ENCODE measurements at places on chromosomes 6 and 20.

DNA sequence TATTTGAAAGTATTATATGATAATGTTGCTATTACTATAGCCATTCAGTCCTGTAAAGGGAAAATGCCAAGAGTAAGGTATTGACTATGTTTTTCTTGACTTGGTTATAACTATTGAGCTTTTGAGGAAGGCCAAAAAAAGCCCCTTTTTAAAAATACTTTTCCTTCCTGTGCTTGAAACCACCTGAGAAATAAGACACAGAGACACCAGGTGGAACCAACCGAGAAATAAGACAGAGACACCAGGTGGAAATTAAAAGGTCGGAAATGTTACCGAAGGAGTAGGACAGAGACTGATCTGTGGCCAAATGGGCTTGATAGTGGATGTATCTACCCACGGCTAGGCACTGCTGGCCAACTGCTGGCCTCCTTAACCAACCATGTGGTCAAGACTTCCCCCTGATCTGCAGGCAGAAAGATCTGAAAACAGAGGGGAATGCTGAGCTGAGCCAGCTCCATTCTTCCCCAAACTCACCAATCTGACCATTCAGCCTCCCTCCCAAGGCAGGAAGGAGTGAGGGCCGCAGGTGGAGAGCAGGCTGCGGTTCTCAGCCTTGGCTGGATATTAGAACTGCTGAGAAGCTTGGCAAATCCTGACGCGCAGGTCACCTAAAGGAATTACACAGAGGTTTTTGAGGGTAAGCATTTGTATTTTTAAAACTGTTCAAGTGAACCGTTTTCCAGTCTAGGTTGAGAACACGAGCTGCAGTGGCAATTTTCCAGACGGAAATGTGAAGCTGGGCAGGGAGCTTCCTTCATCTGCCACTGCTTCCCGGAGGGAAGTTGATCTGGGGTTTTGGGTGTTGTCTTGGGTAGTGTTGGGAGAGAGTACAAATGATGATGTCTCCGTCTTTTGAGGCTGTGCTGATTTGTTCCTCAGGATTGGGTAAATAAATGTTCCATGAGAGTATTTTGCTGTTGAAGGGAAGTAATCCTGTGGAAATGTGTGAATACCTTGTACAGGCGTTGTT, 121.7 kb upstream of the EXOC2 start:
- no peak for DNase-seq

DNA sequence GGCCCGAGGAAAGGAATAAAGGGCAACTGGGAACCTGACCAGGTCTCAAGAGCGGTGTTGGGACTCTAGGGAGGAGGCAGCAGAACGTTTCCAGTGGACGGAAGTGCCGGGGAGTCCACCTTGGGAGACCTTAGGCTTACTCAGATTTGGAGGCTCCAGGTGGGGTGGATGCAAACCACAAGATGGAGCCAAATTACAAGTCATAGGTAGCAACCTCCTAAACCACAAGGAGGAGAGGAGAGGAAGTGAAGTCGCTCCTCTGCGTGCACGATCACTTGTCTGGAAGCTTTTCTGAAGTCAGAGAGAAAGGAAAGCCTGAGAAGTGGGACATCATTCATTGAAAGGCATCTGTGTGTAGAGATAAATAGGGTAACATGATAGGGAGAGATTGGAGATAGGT, 9.3 kb downstream of the HLA-DOA start:
- DNase-seq: no peak

DNA sequence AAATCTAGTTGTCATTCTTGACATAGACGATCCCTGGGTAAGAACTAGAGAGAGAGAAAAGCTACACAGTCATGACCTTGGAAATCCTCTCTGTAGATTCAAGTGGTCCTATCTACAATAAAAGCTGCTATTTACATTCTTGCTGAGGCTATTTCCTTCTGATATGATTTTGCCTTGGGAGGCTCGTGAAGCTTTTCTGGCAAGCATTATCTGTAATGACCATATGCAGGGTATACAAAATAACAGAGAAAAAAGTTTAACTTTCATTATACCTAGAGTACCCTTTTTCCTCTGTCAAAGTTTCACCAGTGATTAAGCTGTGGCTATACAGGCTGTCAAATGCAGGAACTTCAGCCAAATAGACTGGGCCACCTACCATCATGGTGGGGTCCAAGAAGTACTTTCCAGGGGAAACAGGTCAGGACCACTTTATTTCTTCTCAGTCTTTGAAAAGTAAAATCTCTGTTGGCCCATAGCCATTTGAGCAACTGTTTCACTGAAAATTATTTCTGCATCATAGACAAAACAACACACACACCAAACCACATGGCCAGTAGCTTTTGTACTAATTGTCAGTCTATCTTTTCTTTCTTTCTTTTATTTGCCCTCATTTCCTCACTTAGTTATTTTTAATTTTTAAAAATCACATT, 677.0 kb upstream of the ID4 start:
- DNase-seq: no peak

- DNase-seq: no peak
Observed at GRCh38 chr6:40302856-40303454, 284.2 kb downstream of the LRFN2 start.

DNA sequence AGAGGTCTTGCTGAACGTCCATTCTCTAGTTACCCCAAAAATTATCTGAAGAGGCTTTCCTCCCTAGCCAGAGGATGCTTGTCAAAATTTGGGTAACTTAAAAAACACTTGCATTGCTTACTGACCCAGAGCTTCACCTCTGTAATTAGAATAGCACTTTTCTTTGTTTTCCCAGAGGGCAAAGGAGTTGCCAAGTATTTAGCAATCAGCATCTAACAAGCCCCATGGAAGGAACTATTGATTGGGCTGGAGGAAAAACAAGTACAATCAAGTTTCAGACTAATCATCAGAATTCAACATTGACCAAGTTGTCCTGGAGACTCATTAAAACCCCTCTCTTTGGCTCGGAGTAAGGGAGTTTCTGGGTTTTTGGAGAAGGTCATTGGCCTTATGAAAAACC, 226.4 kb downstream of the TBC1D7 start:
- no peak for DNase-seq

DNA sequence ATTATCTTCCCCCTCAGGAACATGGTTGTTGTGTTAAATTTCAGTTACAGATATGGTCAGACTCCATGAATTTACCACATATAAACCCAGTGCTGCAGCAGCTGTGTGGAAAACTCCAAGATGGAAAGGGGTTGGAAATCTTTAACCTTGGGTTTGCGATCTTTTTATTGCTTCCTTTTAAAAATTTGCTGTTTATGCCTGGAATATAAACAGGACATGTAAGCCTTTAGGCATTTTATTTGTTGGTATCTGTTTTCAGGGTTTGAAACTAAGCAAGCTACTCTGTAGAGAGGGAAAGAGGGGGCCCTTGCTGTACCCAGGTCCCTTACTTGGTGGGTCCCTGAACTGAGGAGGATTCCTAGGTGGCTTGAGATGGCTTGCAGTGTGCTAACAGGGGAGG, 778 bp downstream of the PKIG start:
- no peak for DNase-seq

GRCh38 chr6:119957195-119957594, 607.6 kb upstream of the MAN1A1 start:
- no peak for DNase-seq

- DNase-seq: no peak
Observed at GRCh38 chr6:50952092-50952907, 133.6 kb downstream of the TFAP2B start.

DNA sequence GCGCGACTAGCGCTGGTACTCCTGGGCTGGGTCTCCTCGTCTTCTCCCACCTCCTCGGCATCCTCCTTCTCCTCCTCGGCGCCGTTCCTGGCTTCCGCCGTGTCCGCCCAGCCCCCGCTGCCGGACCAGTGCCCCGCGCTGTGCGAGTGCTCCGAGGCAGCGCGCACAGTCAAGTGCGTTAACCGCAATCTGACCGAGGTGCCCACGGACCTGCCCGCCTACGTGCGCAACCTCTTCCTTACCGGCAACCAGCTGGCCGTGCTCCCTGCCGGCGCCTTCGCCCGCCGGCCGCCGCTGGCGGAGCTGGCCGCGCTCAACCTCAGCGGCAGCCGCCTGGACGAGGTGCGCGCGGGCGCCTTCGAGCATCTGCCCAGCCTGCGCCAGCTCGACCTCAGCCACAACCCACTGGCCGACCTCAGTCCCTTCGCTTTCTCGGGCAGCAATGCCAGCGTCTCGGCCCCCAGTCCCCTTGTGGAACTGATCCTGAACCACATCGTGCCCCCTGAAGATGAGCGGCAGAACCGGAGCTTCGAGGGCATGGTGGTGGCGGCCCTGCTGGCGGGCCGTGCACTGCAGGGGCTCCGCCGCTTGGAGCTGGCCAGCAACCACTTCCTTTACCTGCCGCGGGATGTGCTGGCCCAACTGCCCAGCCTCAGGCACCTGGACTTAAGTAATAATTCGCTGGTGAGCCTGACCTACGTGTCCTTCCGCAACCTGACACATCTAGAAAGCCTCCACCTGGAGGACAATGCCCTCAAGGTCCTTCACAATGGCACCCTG, 1.6 kb downstream of the TPBG start:
- no peak for DNase-seq

GRCh38 chr6:67802771-67803170, 832.3 kb upstream of the ADGRB3 start:
- DNase-seq: no peak

DNA sequence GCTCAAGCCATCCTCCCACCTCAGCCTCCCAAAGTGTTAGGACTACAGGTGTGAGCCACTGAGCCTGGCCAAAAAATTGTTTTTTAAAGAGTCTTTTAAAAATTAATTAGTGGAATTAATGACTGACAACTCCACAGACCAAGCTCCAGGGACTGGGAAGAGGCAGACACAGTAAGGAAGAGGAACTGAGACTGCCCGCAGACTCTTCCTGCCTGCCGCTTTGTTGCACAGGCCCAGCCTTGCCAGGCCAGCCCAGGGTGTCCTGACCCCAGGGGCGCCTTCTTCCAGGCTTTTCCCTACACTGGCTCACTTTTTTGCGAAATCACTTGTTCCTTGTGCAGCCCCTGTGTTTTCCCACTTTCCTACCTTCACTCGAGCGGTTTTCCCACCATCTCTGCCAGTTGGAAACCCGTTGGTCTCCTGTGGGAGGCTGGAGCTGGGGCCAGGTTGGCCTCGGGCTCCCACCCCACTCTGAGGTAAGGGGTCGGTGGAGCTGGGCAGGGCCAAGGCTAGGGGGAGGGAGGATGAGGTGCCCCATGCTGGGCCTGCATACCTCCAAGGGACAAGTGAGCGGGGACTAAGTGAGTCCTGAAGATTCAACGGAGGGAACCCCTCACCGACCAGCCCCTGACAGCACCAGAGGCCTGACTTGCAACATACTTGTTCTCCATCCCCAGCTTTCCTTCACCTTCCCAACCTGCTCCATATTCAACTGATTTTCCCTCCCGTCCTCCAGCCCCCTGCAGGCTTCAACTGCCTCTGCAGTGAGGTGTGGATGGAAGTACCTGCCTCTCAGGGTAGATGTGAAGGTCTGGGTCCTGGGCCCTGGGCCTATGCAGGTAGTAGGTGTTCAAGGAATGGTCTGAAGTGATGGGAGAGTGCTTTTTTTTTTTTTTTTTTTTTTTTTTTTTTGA, 23.5 kb upstream of the SMIM29 start:
- DNase-seq: no peak

DNA sequence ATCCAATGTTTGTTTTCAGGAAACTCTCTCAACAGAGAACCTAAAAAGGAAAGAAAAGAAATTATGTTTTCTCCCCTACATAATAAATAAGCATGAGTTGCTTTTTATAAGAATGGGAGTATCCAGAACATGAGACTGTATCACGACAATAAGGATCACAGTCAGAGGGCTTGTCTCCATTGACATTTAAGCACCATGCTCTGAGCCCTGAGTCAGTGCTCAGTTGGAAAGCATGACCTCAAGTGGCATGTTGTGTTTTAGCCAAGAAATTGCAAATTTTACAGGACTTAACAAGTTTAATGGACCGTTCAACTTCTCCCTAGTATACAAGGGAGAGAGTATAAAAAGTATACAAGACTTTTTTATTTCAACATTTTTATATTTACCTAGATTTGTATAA, 431.6 kb downstream of the GJA1 start:
- DNase-seq: no peak

DNA sequence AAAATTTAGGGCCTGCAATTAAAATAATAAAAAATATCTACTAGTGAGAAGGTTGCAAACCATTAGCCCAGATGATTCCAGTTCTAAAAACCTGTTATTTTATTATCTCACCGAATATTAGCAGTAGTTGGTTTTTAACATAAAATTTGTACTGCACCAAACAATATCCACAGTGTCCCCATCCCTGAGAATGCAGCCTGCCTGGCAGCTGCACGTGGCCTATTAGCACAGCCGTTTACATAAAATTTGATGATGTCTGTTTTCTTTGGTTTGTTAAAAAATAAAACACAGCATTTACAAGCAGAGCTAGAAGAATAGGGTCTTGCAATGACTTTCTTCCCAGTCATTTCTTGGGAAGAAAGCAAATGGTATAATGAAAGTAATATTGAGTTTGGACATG, 58.2 kb downstream of the FUT9 start:
- DNase-seq: no peak

- no peak for DNase-seq
Observed at GRCh38 chr20:31811796-31812728, 7.1 kb upstream of the MYLK2 start.

- DNase-seq: no peak
Observed at GRCh38 chr6:150050846-150051245, 18.1 kb downstream of the ULBP3 start.

- DNase-seq: no peak
Observed at GRCh38 chr20:51310216-51310615, 232.3 kb downstream of the NFATC2 start.

DNA sequence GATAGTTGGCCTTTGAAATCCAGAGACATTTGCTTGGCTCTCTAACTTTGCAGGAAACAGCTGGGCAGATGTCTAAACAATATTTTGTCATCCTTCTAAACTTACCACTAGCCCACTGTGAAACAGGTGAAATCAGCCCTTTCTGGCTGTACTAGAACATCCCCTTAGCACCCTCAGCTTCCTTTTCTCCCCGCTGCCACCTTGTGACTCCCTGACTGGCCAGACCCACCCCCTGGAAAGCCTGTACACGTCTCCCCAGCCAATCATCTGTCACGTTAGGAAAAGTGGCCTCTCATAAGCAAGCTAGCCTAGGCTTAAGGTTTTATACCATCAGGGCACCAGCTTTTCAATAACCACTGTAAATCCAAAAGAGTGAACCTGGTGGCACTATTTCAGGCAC, 88.6 kb upstream of the E2F3 start:
- no peak for DNase-seq

- no peak for DNase-seq
Observed at GRCh38 chr6:84546427-84546914, 217.9 kb downstream of the TBX18 start.

GRCh38 chr20:49539481-49540231, 28.3 kb downstream of the PTGIS start:
- DNase-seq: no peak

DNA sequence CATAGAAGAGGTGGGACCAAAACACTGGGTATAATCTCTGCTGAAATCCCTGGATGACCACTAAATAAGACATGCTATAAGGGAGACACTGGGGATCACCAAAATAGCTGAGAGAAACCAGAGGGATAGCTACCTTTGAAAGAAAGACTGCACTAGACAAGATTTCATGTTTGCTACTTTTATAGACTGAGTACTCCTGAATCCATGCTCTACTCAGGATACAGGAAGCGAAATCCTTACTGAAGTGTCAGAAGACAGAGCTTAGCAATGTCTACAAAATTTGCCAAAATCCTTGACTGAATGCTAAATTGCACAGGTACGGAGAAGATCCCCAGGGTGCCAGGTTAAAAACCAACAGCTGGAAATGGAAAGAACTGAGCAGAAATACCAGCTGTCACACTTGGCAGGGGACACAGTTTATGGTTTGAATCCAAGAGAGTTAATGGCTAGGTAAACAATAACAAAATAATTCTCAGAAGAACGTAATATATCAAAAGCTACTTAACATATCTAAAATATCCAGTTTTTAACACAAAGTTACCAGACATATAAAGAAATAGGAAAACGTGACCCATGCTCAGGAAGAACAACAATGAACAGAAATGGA, 125.4 kb downstream of the MAN1A1 start:
- no peak for DNase-seq

Data from stimulated activated CD4-positive, alpha-beta T cell treated with anti-CD3 and anti-CD28 coated beads, TNF-alpha, amount 100 ng/mL, for 48 hours (primary cell).